GF-D8 (cell line): ENCODE measurements at places on chromosomes 6 and 20.

GRCh38 chr20:16191496-16191895, 381.8 kb downstream of the KIF16B start:
- no peak for DNase-seq

GRCh38 chr6:111721753-111722154, 116.1 kb upstream of the TRAF3IP2 start:
- DNase-seq, result no peak

GRCh38 chr6:157660414-157660813, 162.6 kb upstream of the SNX9 start:
- DNase-seq, result no peak

DNA sequence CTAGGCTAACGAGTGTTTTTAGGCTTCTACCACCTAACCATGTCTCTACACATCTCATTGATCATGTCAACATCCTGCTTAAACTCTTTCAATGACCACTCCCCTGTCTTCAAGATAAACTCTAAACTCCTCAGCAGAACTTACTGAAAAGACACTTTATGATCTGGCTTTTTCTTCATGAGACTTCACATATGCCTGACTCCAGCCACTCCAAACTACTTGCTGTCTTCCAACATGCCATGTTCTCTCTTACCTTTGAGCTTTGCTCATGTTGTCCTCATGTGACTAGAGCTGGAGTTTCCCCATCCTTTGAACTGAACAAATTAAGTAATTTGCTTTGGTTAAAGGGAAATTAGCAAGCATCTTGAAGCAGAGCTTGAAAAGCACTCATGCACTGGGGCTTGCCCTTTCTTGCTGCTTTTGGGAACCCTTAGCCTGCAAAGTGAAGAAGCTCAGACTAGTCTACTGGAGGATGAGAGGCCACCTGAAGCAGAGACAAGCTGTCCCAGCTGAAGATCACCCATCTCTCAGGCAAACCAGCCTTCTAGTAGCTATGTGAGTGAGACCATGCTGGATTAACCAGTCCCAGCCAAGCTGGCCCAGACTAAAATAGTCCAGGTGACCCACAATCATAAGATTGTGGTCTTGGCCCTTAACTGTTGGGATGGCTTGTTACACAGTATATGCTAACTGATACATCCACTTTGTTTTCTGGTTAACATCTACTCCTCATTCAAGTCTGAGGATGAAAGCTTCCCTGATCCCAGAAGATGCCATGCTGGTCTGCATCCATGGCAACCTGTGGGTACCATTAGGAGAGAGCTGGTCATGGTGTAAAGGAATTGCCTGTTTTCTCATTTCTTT, 235.8 kb downstream of the GMPR start:
- DNase-seq, result no peak

GRCh38 chr6:100232781-100233573, 231.7 kb downstream of the SIM1 start:
- DNase-seq, result no peak
